Nucleus accumbens (tissue), 56 donors: ENCODE measurements at places on chromosomes 5 and 9.

DNA sequence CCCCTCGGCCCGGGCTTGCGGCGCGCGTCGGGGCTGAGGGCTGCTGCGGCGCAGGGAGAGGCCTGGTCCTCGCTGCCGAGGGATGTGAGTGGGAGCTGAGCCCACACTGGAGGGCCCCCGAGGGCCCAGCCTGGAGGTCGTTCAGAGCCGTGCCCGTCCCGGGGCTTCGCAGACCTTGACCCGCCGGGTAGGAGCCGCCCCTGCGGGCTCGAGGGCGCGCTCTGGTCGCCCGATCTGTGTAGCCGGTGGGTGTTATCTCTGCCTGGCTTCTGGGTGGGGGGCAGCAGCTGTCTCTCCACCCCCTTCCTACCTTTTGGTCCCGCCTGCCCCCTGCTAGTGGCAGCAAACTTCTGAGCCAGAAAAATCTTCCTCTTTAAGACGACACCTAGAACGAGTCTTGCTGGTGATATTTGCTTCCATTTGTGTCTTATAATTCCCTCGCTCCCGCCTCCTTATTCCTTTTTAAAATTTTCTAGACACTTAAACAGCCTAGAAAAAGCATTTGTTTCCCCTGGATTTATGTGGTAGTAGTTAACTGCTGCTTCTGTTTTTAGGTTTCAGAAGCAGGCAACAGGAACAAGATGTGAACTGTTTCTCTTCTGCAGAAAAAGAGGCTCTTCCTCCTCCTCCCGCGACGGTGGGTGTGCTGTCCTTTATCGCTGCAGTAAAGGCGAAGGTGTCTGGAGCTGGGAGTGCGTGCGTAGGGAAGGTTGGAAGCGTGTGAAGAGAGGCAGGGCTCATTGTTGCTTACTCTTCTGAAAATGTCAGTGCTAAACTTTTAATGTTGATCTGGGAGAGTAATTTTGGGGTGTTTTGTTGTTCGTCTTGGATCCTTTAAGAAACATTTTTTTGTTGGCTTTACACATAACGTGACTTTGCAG is 554 bp downstream of the JAK2 start:
- no peak for DNase-seq

GRCh38 chr9:124389146-124389939 is 25.9 kb downstream of the PSMB7 start:
- no peak for DNase-seq

GRCh38 chr5:148540647-148541046 is 113.7 kb downstream of the HTR4 start:
- no peak for DNase-seq

DNA sequence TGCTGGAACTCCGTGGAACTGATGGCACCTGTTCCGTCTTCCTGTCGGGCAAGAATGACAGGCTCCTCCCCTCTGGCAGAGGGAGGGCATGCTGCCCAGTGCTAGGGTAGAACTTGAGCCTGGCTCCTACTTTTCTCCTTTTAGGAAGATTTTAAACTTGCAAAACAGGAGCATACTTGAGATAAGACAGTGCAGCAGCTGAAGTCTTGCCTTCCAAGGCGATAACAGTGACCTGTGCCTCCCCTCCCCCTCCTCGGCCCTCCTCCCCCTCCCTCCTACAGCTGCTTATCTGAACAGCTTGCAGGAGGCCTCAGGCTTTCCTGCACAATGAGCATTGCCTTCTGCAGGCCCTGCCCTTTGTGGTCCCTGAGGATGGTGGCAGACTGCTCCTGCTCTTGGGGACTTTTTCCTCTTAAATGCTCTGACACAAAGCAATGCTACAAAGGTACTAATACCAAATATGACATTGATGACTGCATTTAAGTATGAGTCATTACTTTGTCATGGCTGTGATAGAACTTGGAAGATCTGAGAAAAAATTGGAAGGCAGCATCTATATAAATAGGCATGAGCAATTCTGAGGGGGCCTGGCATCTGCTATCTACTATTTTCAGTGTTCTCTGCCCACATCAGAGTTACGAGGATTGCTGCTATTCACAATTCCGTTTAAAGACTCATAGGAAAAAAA is 2.0 kb downstream of the GADD45G start:
- DNase-seq, result peak; percentile 19

DNA sequence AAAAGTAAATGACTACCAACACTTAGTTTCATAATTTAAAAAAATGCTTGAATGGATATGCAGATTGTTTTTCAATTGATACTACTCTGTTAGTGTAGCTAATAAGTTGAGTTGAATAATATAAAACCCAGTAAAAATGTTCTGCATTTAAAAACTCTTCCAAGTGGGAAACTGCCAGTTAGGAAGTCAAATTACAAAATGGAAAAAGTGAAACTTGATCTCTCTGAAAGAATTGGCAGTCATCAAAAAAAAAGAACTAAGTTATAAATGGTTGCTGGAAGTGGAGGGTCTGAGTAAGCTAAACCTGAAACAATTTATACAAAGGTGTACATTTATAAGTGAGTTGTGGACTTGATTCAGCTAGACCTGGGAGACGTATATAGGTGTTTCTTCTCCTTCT is 52.4 kb downstream of the VCAN start:
- DNase-seq, result no peak

- DNase-seq, result peak; percentile 3
These were observed 116.6 kb upstream of the ABCA1 start for GRCh38 chr9:105044518-105044917.

- DNase-seq, result no peak
These were observed 76.6 kb upstream of the CCDC152 start for GRCh38 chr5:42680046-42680445.

- no peak for DNase-seq
These were observed 1.1 kb upstream of the FGF10 start for GRCh38 chr5:44390351-44390750.

- no peak for DNase-seq
These were observed 129.6 kb downstream of the PIK3R1 start for GRCh38 chr5:68345171-68345570.

DNA sequence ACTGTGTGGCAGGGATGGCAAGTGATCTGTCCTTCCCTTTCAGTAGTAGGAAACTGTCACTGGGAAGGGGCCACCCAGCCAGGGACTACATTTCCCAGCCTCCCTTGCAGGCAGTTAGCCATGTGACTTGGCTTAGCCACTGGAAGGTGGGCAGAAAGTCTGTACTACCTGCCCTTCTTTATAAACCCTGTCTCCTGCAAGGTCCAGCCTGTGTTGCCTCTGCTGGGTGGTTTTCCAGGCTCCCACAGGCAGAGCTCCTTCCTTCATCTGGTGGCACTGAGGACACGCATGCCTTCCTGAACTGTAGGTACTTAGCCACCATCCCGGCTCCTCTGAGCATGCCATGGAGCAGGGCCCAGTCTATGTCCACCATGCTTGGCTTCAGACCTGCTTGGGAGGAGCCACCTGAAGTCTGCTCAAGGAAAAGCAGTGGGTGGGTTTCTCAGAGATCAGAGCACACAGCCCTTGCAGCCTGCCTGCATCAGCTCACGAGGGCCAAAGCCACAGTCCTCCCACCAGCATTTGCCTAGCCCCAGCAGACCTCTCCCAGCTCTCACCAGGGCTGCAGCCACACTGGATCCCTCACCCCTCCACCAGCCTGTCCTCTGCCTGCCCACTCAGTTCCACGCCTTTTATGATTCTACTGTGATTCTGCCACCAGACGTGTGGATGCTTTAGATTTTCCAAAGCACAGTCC is 16.7 kb upstream of the SLC25A51 start:
- DNase-seq, result no peak

- DNase-seq, result no peak
These were observed 4.9 kb upstream of the PRUNE2 start for GRCh38 chr9:76910861-76911260.

DNA sequence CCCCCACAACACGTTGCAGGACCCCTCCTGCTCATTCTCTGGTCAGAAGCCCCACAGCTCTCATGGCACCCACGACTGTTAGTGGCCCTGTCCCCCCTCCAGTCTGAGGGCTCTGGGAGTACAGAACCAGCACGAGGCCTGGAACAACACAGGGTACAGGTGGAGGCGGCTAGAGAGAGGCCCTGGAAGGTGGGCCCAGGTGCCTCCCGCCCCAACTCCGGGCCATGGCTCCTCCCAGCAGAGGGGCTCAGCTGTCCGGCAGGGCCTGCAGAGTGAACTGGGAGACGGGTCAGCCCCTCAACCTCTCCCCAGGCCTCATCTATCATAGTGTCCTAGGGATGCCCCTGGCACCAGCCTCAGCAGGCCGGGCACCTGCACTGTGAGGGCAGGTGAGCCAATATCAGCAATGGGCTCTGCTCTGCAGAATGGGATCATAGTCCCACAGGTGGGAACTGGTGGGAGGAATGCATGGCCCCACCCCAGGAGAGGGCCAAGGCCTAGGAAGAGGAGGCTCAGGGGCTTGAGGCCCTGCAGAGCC is 58.6 kb downstream of the BARX1 start:
- DNase-seq, result no peak

DNA sequence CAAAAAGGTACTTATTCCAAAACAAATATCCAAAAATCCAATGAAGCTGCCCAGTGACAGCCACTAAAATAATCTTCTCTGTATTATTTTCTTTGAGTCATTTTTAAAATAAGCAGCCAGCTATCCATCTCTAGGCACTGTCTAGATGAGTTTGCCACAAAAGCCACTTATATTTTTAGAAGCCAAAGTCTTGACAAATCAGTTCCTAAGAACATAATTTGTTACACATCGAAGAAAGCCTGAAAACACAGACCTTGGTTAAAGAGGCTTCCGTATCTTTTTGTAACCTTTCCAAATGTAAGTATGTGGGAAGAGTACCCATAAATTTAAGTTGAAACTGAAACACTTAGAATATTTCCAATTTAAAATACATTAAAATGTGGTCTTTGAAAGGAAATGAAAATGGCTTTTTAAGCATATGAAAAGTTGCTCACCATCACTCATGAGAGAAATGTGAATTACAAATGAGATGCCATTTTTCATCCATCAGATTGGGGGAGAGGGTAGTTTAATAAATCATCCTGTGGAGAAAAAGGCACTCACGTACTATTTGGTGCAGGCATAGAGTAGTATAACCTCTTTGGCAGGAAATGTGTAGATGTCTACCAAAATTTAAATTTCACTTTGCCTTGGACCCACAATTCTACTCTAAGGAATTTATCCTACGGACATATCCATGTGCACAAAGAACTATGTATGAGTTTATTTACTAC is 180.4 kb downstream of the MLLT3 start:
- no peak for DNase-seq

GRCh38 chr9:107683566-107683965 is 194.0 kb upstream of the KLF4 start:
- no peak for DNase-seq

DNA sequence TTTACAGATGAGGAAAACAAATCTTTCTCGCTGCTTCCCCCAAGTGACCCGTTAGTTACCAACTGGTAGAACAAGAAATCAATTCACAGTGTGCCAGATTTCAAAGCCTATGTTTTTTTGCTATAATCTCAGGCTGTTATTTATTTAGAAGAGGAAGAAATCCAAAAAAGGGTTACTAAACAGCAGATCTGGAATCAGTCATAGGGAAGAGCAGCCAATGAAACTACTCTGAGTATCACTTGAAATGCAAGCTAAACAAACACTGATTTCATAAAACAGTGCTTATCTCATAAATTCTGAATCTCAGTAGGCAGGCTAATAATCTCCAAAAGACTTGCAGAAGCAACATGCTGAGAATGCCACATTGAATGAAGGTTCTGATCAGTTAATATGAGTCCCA is 829.5 kb upstream of the ACO1 start:
- no peak for DNase-seq

DNA sequence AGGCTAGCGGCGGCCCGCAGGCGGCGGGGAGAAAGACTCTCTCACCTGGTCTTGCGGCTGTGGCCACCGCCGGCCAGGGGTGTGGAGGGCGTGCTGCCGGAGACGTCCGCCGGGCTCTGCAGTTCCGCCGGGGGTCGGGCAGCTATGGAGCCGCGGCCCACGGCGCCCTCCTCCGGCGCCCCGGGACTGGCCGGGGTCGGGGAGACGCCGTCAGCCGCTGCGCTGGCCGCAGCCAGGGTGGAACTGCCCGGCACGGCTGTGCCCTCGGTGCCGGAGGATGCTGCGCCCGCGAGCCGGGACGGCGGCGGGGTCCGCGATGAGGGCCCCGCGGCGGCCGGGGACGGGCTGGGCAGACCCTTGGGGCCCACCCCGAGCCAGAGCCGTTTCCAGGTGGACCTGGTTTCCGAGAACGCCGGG is 253 bp downstream of the SLC12A2 start:
- no peak for DNase-seq

GRCh38 chr5:178289438-178289837 is 56.8 kb upstream of the PHYKPL start:
- no peak for DNase-seq

DNA sequence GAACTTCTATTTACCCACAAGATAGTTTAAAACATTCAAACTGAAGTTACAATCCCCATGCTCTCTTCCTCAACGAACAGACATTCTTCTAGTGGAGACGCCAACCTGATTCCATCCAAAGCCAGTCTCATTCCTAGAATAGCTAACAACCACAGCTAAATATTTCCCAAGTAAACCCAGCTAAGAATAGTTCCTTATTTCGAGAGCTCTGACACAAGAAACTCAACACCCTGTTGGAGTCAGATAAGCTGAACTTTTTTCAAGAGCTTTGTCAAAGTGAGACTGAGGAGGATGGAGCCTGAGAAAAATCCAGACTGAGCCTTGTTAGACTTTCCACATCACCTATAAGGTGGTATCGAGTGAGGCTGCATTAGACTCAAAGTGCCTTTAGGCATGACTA is 56.7 kb upstream of the RPS23 start:
- DNase-seq, result no peak

- no peak for DNase-seq
These were observed 5.1 kb downstream of the TLN1 start for GRCh38 chr9:35726931-35727330.

- no peak for DNase-seq
These were observed 213.7 kb upstream of the NR4A3 start for GRCh38 chr9:99607842-99608448.

GRCh38 chr9:135551031-135551430 is 5.1 kb downstream of the OBP2A start:
- DNase-seq, result no peak

DNA sequence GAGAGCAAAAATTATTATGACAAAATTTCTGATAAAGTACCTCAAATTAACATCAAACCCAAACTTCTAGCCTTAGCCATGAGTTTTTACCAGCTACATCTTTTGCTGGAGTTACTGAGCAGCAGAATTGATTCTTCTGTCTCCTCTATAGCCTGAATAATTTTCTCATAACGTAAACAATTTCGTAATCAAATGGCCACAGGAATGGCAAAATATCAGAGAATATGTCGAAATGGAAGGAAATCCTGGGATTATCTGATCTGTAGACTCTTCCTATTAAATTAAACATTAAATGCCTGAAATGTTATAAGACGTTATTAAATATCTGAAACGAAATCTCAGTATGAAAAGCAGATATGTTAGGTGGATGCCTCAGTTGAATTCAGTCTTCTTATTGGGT is 41.1 kb downstream of the LURAP1L start:
- no peak for DNase-seq

- no peak for DNase-seq
These were observed 31.0 kb upstream of the ZFR start for GRCh38 chr5:32475334-32476097.

DNA sequence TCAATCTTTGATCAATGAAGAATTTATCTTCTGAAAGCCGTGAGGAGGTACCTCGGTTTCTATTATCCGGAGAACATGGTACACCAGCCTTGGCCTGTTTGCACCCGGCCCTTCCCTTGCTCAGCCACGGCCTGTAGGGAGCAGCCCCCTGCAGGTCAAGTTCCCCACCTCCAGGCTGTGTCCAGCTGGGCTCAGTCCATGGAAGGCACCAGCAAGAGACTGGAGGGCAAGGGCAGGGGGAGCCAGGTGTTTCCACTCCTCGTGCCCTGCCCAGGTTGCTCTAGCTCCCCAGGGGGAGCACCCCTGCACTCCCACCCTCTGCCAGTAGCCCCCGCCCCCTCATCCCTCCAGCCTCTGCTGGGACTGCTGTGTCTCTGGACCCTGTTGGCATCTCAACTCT is 87.3 kb upstream of the ADAMTS2 start:
- DNase-seq, result no peak
